Type B pancreatic cell (in vitro differentiated cells): ENCODE measurements at places on chromosomes 12 and 14. TPM values are rescaled to one million over a fixed set of nuclear protein-coding genes. Genes with fewer than 3 reads are reported as not detected.

DNA sequence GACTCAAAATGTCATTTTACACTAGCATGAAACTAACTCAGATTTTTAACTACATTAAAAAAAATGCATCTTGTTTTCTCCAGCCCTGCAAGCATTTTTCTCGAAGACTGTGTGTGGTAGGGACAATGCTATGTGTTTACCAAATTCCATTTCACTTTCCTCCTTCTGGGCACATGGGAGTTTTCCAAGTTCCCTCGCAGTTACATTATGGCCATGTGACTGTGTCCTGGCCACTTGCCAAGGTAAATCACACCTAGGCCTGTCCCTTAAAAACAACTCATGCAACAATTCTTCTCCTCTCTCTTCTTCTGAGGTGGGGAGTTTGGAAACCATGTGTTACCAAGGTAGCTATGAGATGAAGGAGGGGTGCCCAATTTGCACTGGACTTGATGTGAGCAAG, 108.7 kb downstream of the SYT10 start:
- H3K27me3 ChIP-seq, result no peaks in the 10 kb centered on the region
- no peaks in the 10 kb centered on the region for H3K36me3 ChIP-seq
- no peak overlapping the region for H3K27ac ChIP-seq

DNA sequence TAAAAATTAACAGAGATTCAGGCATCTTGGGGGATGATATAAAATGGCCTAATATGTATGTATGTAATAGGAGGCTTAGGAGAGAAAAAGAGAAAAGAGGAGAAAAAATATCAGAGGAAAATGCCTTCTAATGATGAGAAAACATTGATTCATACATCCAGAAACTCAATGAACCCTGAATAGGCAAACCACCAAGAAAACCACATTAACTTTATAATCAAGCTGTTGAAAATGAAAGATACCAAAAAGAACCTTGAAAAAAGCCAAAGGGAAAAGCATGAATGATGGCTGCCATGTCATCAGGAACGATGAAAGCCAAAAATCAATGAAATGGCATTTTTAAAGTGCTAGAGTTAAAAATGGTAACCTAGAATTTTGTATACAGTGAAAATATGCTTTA, 180.2 kb downstream of the EPS8 start:
- no peak overlapping the region for H3K4me3 ChIP-seq
- H3K4me1 ChIP-seq, result no peaks in the 10 kb centered on the region
- no peaks in the 10 kb centered on the region for H3K27me3 ChIP-seq
- no peak for DNase-seq
- no peak overlapping the region for H3K27ac ChIP-seq

DNA sequence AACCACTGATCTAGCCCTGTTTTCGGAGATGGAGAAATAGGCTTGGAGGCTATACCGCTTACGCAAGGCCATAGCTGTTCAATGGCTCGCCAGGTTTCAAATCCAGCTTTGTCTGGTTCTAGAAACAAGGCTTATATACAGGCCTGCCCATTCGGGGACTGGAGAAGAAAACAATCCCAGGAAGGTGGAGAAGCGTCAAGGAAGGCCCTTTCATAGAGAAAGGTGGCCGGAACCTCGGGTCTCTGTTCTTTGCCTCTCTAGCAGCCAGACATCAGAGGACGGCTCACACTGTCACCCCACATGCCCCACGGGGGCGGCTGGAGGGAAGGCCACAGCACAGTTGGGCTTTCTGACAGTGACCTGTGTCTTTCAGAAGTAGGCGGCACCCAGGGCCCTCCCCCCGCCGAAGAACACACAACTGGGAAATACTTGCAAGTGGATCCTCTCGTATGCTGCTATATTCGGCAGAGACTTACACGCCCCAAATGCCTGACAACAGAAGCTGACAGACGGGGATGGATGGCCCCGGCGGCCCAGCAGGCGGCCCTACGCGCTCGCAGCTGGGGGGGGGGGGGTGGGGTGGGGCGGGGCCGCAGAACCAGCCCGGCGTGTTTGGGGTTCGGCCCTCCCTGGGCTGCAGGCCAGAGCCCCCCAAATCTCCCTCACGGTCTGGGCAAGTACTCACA, 4.5 kb upstream of the SETD1B start:
- H3K4me3 ChIP-seq, result peak overlapping the region; percentile 92
- H3K36me3 ChIP-seq, result peaks cover 18% of the 10 kb centered on the region
- no peak for DNase-seq
- H3K4me1 ChIP-seq, result peaks cover 33% of the 10 kb centered on the region

DNA sequence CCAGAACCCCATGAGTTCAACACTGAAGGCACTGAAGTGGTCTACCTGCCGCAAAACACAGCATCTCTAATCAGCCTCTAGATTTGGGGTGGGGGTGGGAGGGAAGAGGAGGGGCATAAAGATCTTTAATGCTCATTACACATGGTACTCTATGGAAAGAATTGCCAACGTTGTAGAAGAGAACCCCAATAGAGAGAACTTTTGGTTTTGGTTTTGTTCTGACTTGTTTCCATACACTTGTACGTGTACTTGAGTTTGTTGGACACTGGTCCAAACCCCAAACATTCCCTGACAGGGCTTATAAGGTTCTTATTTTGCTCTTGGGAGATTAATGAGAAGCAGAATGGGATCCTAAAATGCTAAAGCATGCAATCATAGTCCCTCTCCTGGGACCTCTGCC, 31.0 kb downstream of the GNPTAB start:
- H3K36me3 ChIP-seq, result no peaks in the 10 kb centered on the region
- H3K4me3 ChIP-seq, result no peak overlapping the region
- no peaks in the 10 kb centered on the region for H3K27me3 ChIP-seq

DNA sequence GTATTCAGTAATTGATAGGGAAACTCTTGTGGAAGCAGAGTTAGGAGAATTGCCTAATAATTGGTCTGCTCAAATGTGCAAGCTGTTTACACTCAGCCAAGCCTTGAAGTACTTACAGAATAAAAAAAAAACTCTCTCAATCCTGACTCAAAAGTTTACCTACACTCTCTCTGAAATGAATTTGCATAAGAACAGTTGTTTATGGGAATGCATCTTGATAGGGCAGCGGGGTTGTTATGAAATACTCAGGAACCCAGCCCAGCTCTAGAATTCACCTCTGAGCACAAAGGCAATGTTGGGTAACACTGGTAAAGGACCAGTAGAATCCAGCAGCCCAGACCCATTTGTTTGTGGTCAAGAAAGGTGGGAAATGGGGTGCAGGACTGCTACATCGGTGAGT, 267.0 kb downstream of the CPNE8 start:
- H3K4me3 ChIP-seq, result no peak overlapping the region
- no peaks in the 10 kb centered on the region for H3K27me3 ChIP-seq
- no peaks in the 10 kb centered on the region for H3K36me3 ChIP-seq
- H3K27ac ChIP-seq, result no peak overlapping the region

DNA sequence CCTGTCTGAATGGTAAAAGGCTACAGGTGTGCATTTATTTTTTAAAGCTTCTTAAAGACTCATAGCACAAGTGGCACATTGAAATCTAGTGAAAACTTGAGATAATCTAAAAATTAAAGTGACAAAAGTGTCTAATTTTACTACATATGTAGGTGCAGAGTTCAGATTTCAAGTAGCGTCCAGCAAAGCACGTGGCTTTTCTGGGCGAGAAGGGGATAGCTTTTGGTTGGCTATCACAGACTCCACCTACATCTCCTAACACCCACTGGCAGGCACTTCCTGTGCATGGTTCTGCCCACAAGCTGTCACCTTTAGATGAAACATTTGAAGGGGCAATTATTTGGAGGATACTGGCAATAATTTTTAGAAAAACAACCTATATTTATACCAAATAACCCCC, 1.9 kb upstream of the PITPNM2 start:
- peaks cover 26% of the 10 kb centered on the region for H3K27me3 ChIP-seq
- no peaks in the 10 kb centered on the region for H3K36me3 ChIP-seq
- peak overlapping the region; percentile 88 for H3K4me3 ChIP-seq
- H3K27ac ChIP-seq, result no peak overlapping the region
- peaks cover 17% of the 10 kb centered on the region for H3K4me1 ChIP-seq

DNA sequence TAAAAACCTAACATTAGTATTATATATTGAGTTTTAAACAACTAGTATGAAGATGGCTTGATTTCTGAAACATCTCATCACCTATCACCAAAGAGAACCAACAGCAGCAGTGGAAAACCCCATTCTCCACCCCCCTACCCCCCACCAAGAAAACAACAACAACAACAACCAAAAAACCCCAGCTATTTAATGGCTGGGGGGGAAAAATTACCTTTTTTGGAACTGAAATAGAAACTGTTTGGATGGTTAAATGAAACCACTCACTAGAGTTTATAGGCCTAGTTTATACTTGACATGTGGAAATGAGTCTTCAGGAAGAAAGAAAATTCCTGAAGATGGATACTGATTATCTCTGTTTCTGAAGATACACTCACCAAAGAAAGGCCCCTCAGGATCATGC, 30.3 kb downstream of the PPP2R5E start:
- peaks cover 21% of the 10 kb centered on the region for H3K36me3 ChIP-seq
- no peaks in the 10 kb centered on the region for H3K27me3 ChIP-seq
- no peak overlapping the region for H3K4me3 ChIP-seq

DNA sequence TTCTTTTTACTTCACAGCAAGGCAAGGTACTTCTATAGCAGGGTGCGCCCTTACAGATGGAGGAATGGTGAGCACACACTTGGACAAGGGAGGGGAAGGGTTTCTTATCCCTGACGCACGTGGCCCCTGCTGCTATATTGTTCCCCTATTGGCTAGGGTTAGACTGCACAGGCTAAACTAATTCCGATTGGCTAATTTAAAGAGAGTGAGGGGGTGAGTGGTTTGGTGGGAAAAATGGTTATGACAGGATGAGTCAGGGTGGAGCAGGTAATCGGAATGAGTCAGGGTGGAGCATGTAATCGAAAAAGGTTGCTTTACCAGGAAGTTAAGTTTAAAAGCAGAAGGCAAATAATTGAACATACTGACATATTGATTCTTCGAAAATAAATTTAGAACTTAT, 23.7 kb upstream of the RAB21 start:
- H3K27me3 ChIP-seq, result no peaks in the 10 kb centered on the region
- no peak overlapping the region for H3K27ac ChIP-seq
- DNase-seq, result no peak
- no peak overlapping the region for H3K4me3 ChIP-seq

GRCh38 chr14:70472253-70473159, 20.5 kb downstream of the ADAM21 start:
- H3K4me1 ChIP-seq, result no peaks in the 10 kb centered on the region
- no peaks in the 10 kb centered on the region for H3K36me3 ChIP-seq
- no peak for DNase-seq
- no peaks in the 10 kb centered on the region for H3K27me3 ChIP-seq
- H3K27ac ChIP-seq, result no peak overlapping the region

Gene GLT1D1
- total RNA-seq, result 2.5 and 2.6 TPM in 2 replicates

Gene SLCO1B1
- 0.36 TPM in 1 of 2 replicates, not detected in the other for total RNA-seq

Gene SAMD15
- 4.0 and 9.7 TPM in 2 replicates for total RNA-seq
